ENCODE measurements at places on chromosomes 4 and X. TPM values are rescaled to one million over a fixed set of nuclear protein-coding genes. Genes with fewer than 3 reads are reported as not detected.

The DDX60 gene
- 31.5 TPM for total RNA-seq

The GABRE gene
- not detected for total RNA-seq

The HNRNPD gene
- total RNA-seq = 285 TPM

The VSIG1 gene
- total RNA-seq = 0.54 TPM

The EXOC1L gene
- not detected for total RNA-seq

The SPACA5 gene
- not detected for total RNA-seq

The SCML1 gene
- 4.6 TPM for total RNA-seq

The SHROOM2 gene
- not detected for total RNA-seq

The TAF7L gene
- not detected for total RNA-seq

The GNL3L gene
- total RNA-seq = 49.2 TPM

The CCNI gene
- 266 TPM for total RNA-seq

The PARM1 gene
- 0.24 TPM for total RNA-seq
